Fibroblast of skin of right biceps (primary cell): ENCODE measurements at places on chromosomes 4 and X.

DNA sequence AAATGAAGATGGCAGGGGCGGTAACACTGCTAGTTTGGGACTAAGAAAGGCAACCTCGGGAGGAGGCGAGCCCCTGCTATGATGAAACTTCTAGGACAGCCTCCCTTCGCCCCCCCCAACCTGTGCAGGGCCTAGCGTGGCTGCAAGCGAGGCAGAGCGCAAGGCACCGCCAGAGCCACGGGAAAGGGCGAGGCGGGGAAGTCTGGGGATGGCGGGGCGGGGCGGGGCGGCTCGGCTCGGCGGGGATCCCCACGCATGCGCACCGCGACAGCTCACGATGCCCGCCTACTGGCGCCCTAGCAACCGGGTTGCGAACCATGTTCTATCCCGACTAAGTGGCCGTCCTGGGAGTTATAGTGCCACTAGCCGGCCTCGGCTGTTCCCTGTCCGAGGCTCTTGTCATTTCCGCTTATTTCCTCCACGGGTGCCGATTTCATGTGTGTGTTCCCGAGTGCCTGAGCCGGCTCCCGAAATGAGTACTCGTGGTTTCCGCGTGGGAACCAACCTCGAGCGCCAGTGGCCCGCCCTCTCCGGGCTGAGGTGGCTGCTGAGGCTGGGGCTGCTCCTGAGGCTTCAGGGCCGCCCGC lies 28.7 kb upstream of the RBMX start:
- peak; percentile 84 for DNase-seq

DNA sequence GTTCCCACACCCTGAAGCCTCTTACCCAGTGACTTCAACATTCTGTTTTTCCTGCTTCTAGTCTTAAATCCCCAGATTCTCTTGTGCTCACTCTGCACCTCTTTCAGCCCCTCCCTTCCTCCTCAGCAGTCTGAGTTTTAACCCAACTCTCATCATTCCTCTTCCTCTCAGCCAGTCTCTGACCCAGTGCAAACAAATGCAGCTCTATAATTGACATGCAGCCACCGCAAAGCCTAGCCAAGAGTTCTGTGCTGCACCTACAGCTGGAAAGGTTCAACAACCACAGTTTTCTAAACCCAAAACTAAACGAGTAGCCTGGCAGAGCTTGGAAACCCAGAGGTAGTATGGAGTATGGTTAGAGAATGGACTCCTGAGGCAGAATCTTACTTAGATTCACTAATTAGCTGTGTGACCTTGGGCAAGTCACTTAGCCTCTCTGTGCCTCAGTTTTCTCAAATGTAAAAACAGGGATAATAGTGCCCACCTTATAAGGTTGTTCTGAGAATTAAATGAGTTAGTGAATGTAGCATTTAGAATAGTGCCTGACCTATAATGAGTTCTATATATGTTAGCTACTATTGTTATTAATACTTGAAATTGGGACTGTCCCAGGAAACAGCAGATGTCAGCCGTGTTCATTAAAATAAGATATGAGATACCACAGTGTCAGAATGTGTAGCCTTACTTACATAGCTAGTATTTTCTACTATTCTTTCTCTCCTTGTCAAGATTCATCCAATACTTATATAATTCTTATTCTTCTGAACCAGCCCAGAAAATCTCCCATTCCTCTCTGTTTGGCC lies 3.5 kb downstream of the TMEM154 start:
- no peak for DNase-seq

DNA sequence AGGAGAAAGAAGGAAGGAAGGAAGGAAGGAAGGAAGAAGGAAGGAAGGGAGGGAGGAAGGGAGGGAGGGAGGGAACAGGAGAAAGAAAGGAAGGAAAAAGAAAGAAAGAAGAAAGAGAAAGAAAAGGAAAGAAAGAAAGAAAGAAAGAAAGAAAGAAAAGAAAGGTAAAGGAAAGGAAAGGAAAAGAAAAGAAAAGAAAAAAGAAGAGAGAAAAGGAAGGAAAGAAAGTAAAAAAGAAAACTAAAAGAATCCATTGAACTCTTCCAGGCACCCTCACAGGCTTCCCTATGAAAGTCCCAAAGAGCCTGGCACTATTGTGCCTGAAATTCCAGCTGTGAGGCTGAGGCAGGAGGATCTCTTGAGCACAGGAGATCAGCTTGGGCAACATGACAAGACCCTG lies 11.5 kb downstream of the ABCG2 start:
- DNase-seq: no peak

DNA sequence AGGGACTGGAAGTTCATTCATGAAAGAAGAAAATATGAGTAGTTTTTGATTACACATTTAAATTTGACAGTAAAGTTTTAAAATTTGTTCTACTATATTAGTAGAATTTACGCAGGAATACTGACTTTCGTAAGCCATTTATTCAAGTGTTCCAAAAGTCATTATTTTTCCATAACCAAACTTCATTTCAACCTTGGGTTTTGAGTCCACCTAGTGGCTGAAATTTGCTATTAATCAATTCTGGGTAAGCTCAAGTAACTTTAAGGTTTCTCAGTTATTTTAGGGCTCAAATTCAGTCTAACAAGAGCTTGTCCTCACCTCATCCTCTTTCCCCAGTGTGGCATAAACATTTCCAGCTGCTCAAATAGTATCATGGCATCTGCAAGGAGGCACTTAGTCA lies 175.4 kb downstream of the SH3BGRL start:
- DNase-seq: peak; percentile 11

GRCh38 chr4:53987761-53988171 lies 76.6 kb downstream of the CHIC2 start:
- DNase-seq: peak; percentile 82

DNA sequence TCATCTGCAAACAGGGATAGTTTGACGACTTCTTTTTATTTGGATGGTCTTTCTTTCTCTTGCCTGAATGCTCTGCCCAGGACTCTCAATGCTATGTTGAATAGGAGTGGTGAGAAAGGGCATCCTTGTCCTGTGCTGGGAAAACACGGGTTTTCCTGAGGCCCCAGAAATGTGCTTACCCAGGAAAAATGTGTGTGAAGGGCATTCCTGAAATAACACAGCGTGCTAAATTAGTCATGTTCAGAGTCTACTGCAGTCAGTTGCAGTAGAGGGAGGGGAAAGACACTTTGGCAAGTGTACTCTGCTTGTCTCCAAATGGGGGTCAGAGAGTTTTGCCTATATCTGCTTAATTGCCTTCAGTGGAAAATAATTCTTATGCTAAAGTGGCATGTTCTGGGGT lies 153.9 kb downstream of the CCNG2 start:
- peak; percentile 48 for DNase-seq

GRCh38 chr4:1479454-1479853 lies 73.2 kb upstream of the NKX1-1 start:
- no peak for DNase-seq

- DNase-seq: no peak
Observed at GRCh38 chrX:150282953-150283352, 80.2 kb upstream of the MAMLD1 start.

- no peak for DNase-seq
Observed at GRCh38 chrX:152418025-152418424, 33.1 kb downstream of the GABRA3 start.

- DNase-seq: no peak
Observed at GRCh38 chr4:102585329-102585728, 84.2 kb downstream of the NFKB1 start.

- no peak for DNase-seq
Observed at GRCh38 chr4:173417833-173418232, 18.9 kb upstream of the SCRG1 start.

GRCh38 chr4:153764601-153765368 lies 5.0 kb upstream of the RNF175 start:
- DNase-seq: no peak

GRCh38 chr4:55617587-55618197 lies 18.4 kb downstream of the NMU start:
- no peak for DNase-seq

DNA sequence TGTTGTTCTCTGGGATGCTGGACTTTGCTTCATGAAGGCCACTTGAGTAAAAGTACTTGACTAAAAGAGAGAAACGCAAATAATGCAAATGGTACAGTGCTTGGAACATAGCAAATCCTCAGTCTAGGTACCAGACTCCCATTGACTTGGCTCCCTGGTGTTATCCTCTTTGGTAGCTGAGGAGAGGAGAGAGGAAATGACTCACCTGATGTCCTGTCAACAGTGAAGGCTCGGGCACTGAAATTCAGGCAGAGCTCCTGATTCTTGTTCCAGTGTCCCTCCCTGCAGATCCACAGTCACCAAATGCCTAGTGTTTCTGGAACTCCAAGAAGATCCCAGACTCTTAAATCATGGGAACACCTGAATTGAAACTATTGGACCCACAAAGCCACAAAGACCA lies 22.5 kb upstream of the TCEAL4 start:
- DNase-seq: peak; percentile 30

GRCh38 chr4:138405934-138406567 lies 163.9 kb upstream of the SLC7A11 start:
- peak; percentile 46 for DNase-seq

DNA sequence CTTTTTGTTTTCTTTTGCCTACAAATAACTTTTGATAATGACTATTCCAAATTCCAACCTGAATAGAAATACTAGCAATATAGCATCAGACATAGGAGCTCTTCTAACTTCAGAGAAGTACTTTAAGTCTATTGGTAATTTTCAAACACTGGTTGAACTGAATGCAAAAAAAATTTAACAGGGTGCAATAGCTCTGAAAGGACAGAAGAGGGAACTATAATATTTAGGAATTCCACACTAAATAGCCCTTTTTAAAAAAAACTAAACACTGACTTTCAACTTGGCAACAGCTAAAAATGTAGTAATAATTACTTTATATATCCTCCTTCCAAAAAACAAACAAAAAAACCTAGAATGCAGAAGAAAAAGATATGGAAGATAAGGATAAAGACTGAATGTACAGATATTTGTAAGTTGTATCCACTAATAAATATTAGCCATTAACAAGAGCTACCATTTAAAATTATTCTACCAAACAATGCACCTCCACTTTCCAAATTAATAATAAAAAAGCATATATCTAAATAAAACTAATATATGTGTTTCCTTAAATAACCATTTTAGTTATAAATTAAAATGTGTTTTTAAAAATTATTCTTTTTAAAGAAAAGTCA lies 81.4 kb downstream of the FBXW7 start:
- peak; percentile 21 for DNase-seq

DNA sequence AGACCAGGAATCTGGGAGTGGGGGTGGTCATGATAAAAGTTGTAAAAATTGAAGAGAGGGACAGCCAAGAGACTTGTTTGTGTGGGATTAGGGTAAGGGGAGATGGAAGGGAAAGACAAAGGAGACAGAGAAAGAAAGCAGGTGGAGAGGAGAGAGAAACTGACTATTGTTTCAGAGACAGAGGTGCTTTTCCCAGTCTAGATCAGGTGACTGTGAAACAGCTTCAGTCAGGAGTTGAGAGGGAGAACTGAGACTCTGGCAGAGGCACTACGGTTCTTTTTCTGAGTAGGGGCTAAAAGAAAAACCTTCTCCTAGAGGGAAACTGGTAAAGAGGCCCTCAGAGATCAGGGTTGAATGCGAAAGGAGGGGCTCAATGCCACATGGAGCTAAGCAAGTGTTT lies 106.4 kb downstream of the KDR start:
- DNase-seq: no peak

DNA sequence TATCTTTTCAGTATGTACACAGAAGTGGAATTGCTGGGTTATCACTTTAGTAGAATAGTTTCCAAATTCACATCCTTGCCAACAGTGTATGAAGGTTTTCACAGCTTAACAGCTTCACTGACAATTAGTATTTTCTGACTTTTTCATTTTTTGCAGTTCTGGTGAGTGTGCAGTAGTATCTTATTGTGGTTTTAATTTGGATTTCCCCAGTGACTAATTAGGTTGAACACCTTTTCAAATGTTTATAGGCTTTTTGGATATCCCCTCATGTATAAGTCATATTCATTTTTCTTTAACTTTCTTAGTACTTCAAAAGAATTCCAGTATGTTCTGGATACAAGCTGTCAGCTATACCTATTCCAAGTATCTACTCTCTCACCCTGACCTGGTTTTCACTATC lies 37.1 kb downstream of the BRCC3 start:
- DNase-seq: no peak

- DNase-seq: no peak
Observed at GRCh38 chr4:64727960-64728359, 318.7 kb upstream of the TECRL start.

DNA sequence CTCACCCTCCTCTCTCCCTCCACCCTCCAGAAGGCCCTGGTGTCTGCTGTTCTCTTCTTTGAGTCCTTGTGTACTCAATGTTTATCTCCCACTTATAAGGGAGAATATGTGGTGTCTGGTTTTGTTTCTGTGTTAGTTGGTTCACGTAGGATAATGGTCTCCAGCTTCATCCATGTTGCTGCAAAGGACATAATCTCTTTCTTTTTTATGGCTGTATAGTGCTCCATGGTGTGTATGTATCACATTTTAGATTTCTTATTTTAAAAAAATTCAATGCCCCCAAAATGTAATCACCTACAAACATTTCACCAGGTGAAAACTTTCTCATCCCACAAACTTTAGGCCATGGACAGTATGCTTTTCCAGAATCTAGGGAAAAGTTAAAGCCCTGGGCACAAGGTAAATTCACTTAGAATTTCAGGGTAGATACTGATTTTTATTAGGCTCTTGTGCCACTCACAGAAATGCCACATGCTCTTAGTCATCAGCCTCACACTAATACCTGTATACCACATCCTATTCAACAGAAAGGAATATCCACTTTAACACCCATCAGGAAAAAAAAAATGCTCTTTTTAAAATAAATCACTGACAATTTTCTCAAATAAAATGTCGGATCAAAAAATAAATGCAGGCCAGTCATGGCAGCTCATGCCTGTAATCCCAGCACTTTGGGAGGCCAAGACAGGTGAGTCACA lies 104.8 kb upstream of the ENPP6 start:
- no peak for DNase-seq

DNA sequence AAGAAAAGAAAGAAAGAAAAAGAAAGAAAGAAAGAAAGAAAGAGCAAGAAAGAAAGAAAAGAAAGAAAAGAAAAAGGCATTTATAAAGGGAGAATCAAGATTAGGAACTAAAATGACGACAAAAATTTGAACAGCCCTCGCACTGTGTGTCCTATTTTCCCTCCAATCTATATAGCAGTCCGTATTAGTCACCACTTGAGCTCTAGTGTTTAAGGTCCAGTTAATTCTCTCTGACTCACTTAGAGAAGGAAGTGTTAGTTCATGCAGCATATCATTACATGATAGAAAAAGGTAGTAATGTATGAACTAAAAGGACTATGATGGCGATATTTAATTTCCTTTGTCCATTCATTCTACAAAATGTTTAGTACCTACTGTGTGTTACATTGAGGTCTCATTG lies 122.7 kb downstream of the CBLL2 start:
- DNase-seq: peak; percentile 68

GRCh38 chrX:125646195-125646594 lies 326.5 kb downstream of the TEX13C start:
- no peak for DNase-seq

DNA sequence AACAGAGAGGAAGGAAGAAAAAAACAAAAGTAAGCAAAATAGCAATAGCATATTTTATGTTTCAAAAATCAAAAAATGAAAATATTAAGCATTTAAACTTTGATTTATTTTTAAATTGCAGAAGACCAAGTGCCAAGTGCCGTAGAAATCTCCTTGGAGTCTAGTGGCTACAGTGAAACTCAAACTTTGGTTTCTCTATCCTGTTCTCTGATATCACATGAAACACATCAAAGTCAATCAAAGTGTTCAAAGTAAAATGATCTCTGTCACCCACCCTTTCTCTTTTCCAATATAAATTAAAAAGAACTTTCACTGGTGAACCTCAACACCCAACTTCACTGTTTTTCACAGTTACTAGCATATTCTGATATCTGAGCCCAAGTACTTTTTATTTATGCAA lies 81.1 kb downstream of the HADH start:
- no peak for DNase-seq

GRCh38 chr4:75745161-75745560 lies 20.8 kb downstream of the USO1 start:
- DNase-seq: peak; percentile 61
